T-helper 22 cell (primary cell): ENCODE measurements at places on chromosomes 3 and 15.

- DNase-seq, result no peak
Observed at GRCh38 chr3:53748512-53749271, 97.5 kb downstream of the CHDH start.

DNA sequence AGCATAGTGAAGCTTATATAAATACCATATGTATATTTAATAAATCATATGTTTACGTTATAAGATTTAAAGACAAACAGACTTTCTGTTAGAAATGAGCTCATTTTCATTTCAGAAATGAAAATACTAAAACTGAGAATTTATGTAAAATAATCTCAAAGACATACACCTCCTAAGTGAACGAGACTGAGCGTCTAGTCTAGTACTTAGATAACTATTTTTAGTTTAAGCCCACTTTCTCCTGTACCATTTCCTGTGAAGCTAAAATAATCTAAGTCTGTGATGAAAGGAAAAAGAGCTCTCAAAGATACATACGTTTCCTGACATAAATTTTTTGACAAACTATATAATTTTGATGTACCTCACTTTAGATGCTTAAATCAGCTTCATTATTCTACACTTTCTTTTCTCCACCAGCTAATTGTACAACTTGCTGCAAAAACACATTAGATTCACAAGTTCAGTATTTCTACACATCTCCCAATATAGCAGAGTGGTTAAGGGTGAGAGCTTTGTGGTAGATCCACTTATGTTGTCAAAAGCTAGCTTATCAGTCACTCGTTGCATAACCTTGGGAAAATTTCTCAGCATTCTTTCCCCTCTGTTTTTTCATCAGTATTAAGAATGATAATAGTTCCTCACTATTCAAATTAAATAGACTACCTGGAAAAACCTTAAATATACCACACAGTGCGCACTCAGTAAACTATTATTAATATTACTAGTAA, 703.0 kb downstream of the PLOD2 start:
- DNase-seq, result no peak

GRCh38 chr15:70061696-70062270, 35.9 kb downstream of the TLE3 start:
- no peak for DNase-seq

- DNase-seq, result no peak
Observed at GRCh38 chr3:48034000-48034516, 17.8 kb upstream of the MAP4 start.

DNA sequence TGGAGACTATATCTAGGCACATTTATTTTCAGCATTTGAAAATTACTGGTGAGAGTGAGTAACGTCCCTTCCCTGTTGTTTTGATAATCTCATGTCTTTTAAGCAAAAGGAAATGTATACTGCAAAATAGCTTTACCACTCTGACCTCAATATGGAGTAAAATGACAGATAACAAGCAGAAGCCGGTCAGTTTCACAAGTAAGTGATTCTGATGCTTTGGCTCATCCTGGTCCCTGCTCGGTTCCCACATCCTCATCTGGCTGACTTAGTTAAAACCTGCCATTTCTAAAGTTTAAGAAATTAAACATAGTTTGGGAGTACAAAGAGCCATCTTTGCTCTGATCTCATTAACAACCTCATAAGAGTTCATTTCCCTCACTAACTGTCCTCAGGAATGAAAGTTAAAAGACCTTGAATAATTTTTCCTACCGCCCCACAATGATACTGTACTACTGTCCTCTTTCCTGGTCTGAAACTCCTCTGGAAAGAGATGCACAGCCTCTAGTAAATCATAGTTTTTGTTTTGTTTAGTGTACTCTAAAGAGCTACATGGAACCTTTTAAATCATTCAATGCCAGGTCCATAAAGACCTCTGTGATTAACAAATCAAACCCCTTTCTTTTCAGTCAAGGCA, 72.3 kb upstream of the ICE2 start:
- no peak for DNase-seq

GRCh38 chr3:194514626-194515025, 27.8 kb upstream of the ATP13A3 start:
- DNase-seq, result no peak

DNA sequence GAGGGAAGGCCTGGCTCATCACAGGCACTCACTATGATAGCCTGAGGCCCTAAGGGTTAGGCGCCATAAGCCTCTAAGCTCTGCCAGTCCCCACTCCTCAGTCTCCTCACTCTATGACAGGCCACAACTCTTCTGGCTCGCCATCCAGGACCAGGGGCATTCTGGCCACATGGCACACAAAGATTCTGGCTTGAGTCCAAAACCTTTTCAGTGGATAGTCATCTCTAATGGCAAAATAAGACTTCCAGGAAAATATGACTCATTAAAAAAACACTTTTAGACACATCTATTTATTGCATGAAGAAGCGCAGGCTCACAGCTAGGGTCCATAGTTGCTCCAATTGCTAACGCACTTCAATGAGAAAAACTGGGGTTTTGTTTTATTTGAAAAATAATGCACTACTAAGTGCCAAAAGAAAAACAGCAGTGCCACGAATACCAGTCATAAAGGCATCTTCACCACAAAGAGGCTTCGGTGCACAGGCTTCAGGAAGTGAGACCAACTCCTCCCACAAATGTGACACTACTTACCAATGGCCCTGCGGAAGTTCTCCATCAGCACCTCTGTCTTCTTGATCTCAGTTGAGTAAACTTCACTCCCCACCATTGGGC, 11.1 kb downstream of the RUVBL1 start:
- DNase-seq, result peak; percentile 36

DNA sequence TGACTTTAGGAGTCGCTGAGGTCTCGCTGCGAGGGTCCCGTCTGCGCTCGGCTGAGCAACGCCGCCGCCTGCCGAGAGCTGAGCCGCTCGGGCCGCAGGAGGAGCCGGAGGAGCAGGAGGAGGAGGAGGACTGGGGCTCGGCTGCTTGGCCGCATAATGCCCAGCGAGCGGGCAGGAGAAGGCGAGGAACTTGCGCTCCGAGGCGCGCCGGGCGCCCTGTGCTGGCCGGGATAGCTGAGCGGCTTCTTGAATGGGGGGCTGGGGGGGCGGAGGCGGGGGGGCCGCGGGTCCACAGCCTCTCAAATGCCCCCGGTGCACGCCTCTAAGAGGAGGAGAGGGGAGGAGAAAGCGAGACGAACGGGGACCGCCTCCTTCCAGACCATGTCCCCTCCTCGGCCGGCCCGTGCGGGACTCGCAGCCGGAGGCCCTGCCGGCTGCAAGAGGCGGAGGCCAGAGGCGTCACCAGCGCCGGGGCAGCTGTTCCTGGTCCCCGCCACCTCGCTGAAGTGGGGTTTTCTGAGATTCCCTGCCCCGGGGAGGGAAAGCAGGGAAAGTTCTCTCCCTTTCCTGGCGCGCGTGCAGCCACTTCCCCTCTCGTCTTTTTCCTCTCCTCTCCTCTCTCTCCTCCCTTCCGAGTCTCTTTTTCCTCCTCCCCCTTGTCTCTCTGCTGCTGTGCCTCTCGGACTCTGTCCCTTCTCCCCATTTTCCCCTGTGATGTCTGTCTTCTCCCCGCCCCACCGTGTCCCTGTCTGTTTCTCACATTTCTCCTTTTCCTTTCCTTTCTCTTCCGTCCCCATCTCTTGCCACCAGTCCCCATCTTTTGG, at the start of gene ADAMTS9:
TSS of gene ADAMTS9 (minus strand) at position 220 of the 824 bp plus-strand sequence. CDS start 343 bp downstream, outside the sequence.
- DNase-seq, result no peak

GRCh38 chr3:44326019-44326418, 12.5 kb upstream of the TCAIM start:
- no peak for DNase-seq

GRCh38 chr3:44516230-44516629, 38.8 kb upstream of the ZNF445 start:
- DNase-seq, result no peak

GRCh38 chr15:70532531-70533186, 230.7 kb downstream of the UACA start:
- no peak for DNase-seq

- no peak for DNase-seq
Observed at GRCh38 chr3:19074257-19074900, 73.9 kb upstream of the KCNH8 start.

DNA sequence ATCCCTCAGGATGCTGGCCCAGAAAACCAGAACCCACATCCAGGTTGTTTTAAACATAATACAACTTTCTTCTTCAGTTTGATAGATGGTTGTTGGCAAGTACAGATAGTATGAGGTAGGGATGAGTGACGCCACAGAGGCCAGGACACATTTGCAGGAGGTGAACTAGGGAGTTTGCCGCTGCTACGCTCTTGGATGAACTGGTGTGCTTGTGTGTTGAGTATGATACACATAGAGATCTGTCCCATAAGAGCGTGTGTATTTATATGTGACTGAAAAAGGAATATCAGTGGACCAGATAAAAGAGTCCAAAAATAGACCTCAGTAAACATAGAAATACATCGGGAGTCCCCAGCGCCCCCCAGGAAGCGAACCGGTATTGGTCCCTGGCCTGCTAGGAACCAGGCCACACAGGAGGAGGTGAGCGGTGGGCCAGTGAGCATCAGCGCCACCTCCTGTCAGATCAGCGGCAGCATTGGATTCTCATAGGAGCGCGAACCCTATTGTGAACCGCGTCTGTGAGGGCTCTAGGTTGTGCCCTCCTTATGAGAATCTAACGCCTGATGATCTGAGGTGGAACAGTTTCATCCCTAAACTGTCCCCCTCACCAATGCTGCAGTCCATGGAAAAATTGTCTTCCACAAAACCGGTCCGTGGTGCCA, 98.1 kb downstream of the LRRK1 start:
- DNase-seq, result no peak

DNA sequence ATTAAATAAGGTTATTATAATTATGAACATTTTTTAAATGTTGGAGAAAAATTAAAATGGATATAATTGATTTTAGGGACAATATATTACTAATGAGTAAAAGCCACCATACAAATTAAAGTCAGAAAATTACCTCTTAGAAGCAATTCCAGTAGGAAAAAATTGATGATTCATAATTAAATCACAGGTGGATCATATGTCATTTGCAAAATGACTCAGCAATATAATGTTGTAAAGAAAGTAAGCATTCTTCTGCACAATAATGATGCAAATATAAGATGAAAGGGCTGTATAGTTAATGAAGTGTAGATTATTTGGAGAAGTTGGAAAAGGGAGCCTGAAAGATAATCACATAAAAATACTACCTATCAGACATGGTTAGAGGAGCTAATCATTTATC, 25.8 kb downstream of the ZPLD1 start:
- no peak for DNase-seq

DNA sequence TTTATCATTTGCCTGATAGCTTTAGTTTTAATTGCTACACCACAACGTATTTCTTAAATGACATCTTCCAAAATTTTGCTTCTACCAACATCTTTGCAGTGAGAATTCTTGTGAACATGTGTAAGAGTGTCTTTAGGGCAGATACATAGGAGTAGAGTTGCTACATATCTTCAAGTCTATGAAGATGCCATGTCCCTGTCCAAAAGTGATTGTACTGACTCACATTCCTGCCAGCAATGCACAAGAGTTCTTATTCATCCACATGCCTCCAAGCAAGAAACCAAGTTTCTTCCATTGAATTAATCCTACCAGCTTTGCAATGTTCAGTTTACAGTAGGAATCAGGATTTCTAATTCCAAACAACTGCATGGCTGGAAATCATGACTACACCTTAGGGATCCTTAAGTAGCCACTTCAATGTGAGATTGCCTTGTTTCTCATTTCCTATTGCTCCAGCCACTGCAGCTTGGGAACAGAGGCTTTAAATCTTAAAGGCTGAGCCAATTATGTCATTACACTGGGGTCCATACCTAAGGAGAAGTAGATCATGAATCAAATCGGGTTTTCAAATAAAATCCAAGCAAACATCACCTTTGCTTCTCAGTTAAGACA, 44.5 kb downstream of the BCL2L10 start:
- no peak for DNase-seq

GRCh38 chr3:187183210-187183862, 13.9 kb upstream of the RTP1 start:
- DNase-seq, result no peak
